ENCODE measurements at places on chromosomes 2 and 18.

DNA sequence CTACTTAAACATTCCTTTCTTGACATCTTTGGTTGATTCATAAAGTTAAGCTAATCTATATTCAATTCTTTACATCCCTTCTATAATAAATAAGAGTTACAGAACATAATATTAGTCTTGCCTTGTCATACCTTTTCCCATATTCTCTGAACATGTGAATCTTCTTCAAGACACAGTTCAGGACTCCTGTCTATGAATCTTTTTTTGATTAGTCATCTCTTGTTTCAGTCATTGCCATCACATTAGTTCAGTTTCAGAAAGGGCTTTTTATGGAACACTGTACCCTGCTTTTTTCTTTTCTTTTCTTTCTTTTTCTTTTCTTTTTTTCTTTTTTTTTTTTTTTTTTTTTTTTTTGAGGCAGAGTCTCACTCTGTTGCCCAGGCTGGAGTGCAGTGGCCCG, 181.2 kb downstream of the UBE2E3 start:
- DNase-seq, result no peak

- no peak for DNase-seq
Measured at GRCh38 chr18:10508591-10508990, 17.2 kb upstream of the NAPG start.

GRCh38 chr2:237798236-237799059, at the start of gene RBM44:
TSS of gene RBM44 (plus strand) at chr2:237798779. CDS start at chr2:237813610, 14,831 bp downstream.
- no peak for DNase-seq

DNA sequence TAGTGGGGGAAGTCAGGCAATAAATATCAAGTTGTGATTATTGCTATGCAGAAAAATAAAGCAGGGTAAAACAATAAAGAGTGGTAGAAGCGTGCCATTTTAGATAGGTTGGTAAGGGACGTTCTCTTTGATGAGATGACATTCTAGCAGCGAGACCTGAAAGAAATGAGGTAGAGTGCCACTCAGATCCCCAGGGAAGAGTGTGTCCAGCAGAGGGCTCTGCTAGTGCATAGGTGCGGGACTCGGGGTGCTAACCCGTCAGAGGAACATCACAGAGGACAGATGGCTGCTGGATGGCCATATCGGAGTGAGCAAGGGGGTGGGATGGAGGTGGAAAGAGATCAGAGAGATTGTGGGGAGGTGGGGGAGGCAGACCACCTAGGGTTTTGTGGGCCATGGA, 16.3 kb upstream of the GTF2A1L start:
- no peak for DNase-seq
